ENCODE measurements at places on chromosomes 12 and 14.

GRCh38 chr14:51780006-51780692 is 80.3 kb upstream of the GNG2 start:
- DNase-seq, result no peak

DNA sequence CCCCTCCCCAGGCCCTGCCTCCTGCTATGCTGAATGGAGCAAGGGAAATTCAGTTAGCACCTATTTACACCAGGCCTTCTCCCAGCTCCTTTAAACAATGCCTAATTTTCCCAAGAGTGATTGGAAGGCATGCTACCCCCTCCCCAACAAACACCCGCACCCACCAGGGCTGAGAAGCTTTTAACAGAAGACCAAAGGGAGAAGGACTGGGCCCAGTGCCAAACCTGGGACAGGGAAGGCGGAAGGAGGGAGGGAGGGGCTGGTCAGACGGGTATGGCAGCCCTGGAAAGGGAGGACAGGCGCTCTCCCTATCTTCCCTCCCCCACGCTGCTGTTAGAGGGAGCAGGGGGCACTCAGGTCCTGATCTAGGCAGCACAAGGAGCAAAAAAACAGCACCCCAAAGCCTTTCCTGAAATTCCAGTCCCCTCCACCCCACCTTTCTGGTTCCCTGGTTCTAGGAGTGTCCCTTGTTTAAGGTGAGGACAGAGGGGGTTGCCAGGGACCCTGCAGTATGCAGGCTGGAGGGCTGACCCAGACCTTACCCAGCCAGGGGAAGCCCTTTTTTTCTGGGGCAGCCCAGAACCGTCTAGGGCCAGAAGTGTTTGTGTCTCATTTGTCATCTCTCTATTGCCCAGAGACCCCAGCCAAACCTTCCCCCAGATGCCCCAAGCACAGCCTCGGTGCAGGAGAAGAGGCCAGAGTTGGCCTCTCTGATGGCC is 2.4 kb upstream of the KRT8 start:
- no peak for DNase-seq

DNA sequence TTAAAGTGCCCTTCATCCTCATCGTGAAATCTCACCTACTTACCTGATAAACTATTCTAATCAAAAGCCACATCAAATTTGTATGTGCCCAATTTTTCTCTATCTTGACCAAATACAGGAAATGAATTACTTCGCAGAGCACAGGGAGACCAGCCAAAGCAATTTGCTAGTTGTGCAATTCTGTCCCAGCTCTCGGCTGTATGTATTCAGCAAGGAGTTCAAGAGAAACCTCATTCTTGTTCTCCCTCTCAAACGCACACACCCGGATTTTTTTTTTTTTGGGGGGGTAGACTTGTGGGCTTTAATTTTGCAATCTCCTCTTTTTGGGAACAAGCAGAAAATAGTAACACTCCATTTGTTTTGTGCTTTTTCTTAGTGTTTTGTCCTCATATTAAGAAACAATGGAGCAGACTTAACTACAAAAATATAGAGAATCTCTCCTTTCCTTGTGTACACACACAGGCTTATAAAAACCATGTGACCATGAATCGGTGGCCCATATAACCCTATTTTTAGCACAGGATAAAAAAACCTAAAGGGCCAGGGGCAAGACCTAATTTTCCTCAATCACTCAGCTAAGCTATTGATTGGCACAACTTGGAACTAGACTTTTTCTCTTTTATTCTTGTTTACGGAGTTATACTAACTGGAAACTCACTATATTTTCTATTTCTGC is 64.2 kb downstream of the MBIP start:
- DNase-seq, result no peak

DNA sequence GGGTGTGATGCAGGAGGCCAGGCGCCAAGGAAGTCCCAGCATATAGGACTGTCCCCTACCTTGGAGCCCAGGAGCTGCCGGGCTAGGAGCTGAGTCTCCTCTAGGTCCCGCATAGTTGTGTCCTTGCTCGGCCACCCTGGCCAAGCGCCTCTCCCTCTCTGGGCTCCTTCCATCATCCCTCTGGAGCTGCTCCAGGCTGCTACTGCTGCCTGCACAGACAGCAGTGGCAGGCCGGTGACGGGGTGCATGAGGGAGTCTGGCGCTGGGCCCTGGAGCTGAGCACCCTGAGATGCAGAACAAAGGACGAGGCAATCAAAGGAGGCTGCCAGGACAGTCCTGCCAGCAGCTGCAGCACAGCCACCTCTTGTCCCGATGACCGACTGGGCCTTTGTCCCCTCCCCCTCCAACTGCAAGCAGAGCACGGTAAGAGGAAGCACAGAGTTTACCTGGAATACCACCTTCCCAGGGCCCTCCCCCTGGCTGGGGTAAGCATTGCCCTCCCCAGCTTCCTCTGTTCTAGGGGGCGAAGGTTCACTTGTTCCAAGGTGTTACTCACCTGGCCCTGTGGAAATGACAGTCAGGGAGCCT is 10.4 kb downstream of the DTX1 start:
- DNase-seq, result no peak

- DNase-seq, result no peak
These were observed 71.3 kb downstream of the TSPAN9 start for GRCh38 chr12:3148366-3149000.

GRCh38 chr12:89216211-89216952 is 135.9 kb downstream of the DUSP6 start:
- no peak for DNase-seq

Data from HS-27A (cell line).